ENCODE measurements at places on chromosomes 16 and 17. TPM values are rescaled to one million over a fixed set of nuclear protein-coding genes. Genes with fewer than 3 reads are reported as not detected.

The CTRB1 gene
- total RNA-seq: not detected

The ABCC11 gene
- not detected for total RNA-seq

The NAA60 gene
- total RNA-seq: 24.2 TPM

GRCh38 chr16:64532117-64532516 is 589.7 kb downstream of the CDH11 start:
- no peak for ATAC-seq

All from gastroesophageal sphincter (tissue), 4 donors.